Progenitor cell of endocrine pancreas (in vitro differentiated cells): ENCODE measurements at places on chromosomes 12 and 14.
A peak's percentile ranks its signal among the peaks of the same experiment; 100 is the strongest.

GRCh38 chr14:22870811-22871223 is 723 bp upstream of the LRP10 start:
- DNase-seq, result no peak

DNA sequence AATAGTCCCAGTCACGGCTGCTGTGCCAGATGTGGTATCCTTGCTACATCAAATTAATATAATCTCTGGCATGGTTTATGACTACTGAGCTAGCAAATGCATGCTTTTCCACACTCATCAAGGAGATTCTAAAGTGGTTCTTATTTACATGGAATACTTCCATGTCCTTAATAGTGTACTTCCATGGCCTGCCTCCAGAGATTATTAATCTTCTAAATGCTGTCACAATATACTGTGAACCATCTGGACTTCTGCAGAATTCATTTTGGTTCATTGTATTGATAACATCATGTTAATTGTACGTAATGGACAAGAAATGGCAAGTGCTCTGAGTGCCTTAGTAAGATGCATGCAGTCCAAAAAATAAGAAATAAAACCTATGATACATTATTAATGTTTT is 230.8 kb downstream of the NUAK1 start:
- no peak for DNase-seq

- no peak for DNase-seq
Measured at GRCh38 chr12:40917561-40917960, 225.3 kb downstream of the CNTN1 start.

- no peak for DNase-seq
Measured at GRCh38 chr12:23236811-23237210, 611.8 kb downstream of the ETNK1 start.

- DNase-seq, result no peak
Measured at GRCh38 chr14:70139384-70139783, 49.4 kb downstream of the SLC8A3 start.

DNA sequence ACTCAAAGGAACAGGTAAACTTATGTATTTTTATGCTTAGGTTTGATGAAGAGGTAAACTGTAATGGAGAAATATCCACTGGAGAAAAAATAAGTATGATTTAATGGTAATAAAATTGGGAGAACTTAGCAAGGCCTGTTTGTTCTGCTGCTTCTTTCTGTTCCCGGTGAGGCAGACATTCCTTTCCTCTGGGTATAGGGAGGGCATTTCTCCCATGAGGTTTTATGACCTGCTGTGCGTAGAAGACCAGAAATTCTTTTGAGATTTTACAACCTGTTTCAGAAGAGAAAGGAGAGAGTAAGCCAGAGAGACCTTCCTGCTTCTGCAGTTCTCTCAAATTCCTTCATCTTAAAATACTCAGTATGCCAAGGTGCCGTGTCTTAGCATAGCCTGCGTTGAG is 139.4 kb upstream of the RMST start:
- DNase-seq, result no peak

DNA sequence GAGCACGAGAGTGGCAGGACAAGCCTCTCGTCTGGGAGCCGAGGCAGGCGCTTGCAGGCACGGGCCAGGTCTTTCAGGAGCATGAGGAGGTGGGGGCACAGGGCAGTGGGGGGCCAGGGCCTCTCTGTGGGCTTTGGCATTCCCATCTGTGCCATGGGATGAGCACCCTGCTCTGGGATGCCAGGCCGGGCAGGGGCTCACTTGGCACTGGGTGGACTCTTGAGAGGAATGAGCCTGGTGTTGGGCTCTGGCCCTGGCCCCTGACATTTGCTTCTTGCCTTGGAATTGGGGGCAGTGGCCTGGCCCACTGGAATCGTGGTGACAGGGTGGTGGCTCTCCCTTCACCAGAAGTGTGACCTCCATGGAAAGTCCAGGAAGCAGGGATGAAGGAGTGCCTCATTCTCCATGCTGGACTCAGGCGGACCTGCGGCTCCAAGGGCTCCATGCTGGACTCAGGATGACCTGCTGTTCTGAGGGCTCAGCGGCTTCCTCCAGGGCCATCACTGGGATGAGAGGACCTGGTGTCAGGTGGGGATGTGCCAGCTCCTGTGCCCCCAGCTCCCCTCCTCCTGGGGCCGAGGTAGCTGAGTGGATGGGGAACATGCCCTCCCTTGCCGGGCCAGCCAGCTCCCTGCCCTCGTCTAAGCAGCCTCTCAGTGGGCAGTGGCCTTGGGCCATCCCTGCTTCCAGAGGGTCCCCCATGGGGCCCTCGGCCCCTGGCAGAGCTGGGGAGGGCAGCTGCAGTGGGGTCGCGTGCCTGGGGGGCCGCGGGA is 220.3 kb downstream of the KIF26A start:
- DNase-seq, result no peak

DNA sequence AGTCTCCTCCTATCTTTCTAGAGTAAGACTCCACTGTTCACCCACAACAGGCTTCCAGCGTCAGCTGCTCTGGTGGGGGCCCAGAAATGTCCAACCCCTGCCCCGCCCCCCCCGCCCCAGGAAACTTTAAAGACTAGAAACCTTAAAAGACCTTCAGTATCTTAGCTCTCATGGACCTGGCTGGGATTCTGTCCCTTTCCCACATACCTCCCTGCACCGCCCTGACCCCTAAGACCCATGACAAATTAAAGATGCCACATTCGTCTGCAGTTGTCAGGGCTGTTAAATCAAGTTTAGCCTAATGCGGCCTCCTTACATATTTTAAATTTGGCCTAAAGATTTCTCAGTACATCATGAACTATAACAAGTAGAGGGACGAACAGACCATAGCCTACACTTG is 10.0 kb upstream of the SERPINA10 start:
- no peak for DNase-seq

- DNase-seq, result no peak
Measured at GRCh38 chr12:68349220-68349621, 17.1 kb upstream of the MDM1 start.

- DNase-seq, result no peak
Measured at GRCh38 chr14:94681300-94682060, 69.3 kb downstream of the SERPINA3 start.

- DNase-seq, result no peak
Measured at GRCh38 chr12:57016348-57016747, at the start of gene TAC3. Gene TAC3, minus strand, starts transcription at chr12:57016529. Its CDS starts 732 bp downstream, at chr12:57015797.

GRCh38 chr14:75204116-75204515 is 27.7 kb upstream of the TMED10 start:
- no peak for DNase-seq

GRCh38 chr14:73753124-73753886 is 39.1 kb upstream of the PNMA1 start:
- DNase-seq, result no peak

GRCh38 chr14:55381561-55381960 is 30.1 kb downstream of the ATG14 start:
- DNase-seq, result no peak

DNA sequence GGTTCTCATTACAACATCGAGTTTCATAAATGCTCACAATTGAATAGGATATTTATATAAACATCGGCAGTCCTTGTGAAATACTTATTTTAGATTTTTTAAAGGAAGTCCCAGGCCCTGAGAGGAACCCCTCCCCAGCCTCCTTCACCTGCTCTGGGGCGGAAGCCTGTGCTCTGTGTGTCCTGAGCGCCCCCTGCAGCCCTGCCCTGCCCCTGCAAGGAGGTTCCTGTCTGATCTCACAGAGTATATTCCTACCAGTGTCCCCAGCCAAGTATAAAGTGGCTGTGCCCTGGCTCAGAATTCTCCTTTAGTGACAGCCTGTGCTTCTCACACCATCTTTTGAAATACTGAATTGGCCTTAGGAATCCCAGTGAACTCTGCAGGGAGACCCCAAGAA is 659.5 kb downstream of the TMEM121 start:
- DNase-seq, result no peak

DNA sequence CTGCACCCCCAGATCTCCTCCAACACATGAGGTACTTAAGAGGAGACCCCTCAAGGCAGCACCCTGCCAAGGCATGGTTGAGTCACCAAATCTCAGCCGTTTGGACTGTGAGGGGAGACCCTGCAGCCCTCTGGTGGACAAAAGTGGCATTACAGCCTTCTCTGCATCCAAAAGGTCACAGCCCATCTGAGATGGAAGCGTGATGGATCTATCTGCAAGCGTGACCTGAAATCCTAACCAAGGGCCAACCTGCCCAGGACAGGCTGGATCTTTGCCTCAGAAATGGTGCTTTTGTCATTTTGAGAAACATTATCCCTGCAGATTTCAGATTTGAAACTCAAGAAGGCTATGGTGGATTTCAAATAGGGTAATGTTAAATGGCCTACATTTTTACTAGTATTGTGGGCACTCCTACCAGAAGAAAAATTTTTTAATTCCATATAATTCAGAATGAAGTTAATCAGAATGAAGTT is 23.7 kb upstream of the DHRS4 start:
- DNase-seq, result peak; percentile 78

DNA sequence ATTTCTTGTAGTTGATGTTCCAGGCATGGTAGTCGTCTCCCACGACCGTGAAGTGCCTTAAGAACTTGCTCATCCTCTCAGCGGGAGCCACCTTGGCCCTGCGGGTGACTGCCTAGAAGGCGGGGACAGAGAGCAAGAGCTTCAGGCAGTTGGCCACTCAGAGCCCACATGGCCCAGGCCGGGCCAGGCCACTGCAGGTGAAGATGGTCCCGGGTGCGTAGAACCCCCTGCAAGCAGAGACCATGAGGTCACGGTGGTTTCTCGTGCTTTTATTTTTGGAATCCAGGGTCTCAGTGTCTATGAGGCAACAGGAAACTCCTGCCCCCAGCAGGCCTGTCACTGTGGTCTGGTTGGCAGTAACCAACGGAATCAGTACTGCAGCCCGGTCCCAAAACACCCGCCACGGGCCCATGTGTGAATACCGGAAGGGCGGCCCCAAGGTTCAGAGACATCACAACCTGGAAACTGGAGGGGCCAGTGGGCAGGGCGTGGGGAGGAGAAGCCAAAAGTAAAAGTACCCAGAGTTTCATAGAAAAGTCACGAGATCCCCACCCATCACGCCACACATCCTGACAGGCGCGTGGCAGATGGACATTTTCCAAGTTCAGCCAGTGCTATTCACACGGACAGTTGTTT is 27.5 kb downstream of the HVCN1 start:
- DNase-seq, result no peak

- no peak for DNase-seq
Measured at GRCh38 chr12:108373111-108373510, 34.0 kb upstream of the CMKLR1 start.

- DNase-seq, result no peak
Measured at GRCh38 chr12:49847161-49847560, 4.3 kb upstream of the BCDIN3D start.

GRCh38 chr14:89924268-89924667 is 30.3 kb downstream of the EFCAB11 start:
- DNase-seq, result no peak

- no peak for DNase-seq
Measured at GRCh38 chr12:25197608-25198007, 2.6 kb downstream of the ETFRF1 start.

DNA sequence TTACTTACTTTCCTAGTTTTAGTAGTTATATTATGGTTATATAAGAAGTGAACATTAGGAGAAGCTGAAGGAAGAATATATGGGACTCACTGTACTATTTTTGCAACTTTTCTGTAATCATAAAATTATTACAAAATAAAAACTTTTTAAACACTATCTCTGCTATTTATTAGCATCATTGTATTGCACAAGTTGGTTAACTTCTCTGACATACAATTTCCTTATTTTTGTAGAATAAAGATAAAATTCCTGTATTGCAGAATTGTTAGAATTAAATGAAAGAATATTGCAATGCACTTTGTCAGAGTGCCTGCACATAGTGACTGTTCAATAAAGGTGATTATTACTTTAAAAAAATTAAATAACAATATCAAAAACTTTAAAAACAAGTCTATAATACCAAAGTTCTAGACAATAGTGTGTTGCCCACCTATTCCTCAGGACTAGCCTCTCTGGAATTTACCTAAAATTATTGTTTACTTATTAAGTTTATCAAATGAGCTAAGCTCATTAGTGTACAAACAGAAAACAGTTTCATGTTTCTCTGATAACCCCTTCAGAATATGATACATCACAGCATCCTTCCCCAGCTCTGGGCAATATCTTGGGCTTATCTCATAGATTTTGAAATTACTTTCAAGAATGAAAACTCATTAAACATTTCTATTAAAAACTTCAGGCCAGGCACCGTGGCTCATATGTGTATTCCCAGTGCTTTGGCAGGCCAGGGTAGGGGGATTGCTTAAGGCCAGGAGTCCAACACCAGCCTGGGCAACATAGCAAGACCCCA is 77.4 kb upstream of the TMPO start:
- DNase-seq, result no peak
